Breast epithelium (tissue), 4 donors: ENCODE measurements at places on chromosomes 3 and 15. TPM values are rescaled to one million over a fixed set of nuclear protein-coding genes. Genes with fewer than 3 reads are reported as not detected.

DNA sequence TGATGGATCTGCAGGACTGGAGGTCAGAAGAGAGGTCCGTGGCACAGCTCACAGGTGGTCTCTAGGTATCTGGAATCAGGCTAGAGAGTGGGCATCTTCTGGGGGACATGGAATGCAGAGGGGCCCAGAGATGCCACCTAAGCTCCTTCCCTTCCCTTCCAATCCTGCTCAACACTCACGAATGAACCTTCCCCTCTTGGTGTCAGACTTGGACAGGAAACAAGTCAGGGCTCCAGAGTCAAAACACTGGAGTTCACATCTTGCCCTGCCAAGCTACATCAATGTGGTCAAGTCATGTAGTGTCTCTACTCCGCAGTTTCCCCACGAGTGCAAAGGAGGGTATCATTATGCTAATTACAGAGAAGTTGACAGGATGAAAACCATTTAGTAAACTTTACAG lies 16.0 kb upstream of the RBPMS2 start:
- no peak for DNase-seq

GRCh38 chr3:12470111-12470510 lies 14.2 kb upstream of the TSEN2 start:
- no peak for DNase-seq

ROPN1 gene
- 2.3 TPM for total RNA-seq

DNA sequence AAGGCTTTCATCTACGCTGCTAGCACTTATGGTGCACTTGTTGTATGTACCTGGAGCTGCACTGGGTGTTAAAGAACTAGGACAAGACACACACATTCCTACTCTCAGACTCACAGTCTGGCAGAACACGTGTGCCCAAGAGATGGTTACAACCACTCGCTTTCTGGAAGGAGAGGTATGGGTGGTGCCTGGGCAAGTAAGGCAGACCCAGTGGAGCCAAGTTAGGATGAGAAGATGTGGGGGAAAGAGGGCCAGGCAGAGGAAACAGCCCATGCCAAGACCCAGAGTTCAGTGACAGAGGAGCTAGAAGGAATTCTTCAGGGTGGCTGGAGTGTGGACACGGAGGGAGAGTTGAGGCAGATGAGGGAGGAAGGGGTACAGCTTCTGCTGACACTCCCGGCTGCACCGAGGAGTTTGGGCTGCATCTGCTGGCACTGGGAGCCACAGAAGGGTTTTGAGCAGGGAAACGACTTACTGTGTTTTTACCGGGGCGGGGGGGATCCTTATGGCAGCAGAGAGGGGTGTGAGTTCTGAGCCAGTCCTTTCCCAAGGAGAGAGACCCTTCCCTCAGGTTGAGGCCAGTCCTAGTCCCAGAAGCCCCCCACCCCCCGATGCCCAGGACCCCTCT lies 59.0 kb downstream of the GRIP2 start:
- DNase-seq, result no peak

GRCh38 chr3:196695849-196696226 lies 16.2 kb downstream of the CEP19 start:
- DNase-seq, result no peak

- no peak for DNase-seq
Observed at GRCh38 chr3:55165704-55166405, 238.0 kb upstream of the LRTM1 start.

IL20RB gene
- total RNA-seq, result 2.2 TPM

- DNase-seq, result no peak
Observed at GRCh38 chr3:127612966-127613365, 14.8 kb downstream of the MCM2 start.

FAM43A gene
- total RNA-seq, result 16.7 TPM

PIGBOS1 gene
- total RNA-seq, result 15.0 TPM
